Karpas-422 (cell line): ENCODE measurements at places on chromosomes 7 and 10. TPM values are rescaled to one million over a fixed set of nuclear protein-coding genes. Genes with fewer than 3 reads are reported as not detected.

GRCh38 chr10:52688899-52689298 lies 83.7 kb downstream of the MBL2 start:
- H3K27me3 ChIP-seq, result no peaks in the 10 kb centered on the region
- no peaks in the 10 kb centered on the region for H3K4me1 ChIP-seq
- DNase-seq, result no peak
- no peak overlapping the region for H3K4me3 ChIP-seq

GRCh38 chr7:92880212-92881090 lies 44.1 kb upstream of the CDK6 start:
- no peak overlapping the region for H3K27ac ChIP-seq
- H3K4me3 ChIP-seq, result no peak overlapping the region
- peak; percentile 58 for DNase-seq
- no peaks in the 10 kb centered on the region for H3K27me3 ChIP-seq
- no peaks in the 10 kb centered on the region for H3K4me1 ChIP-seq
- H3K36me3 ChIP-seq, result no peaks in the 10 kb centered on the region

- H3K27ac ChIP-seq, result no peak overlapping the region
- no peaks in the 10 kb centered on the region for H3K27me3 ChIP-seq
- no peak overlapping the region for H3K4me3 ChIP-seq
Observed at GRCh38 chr10:74328388-74328787, 177.4 kb downstream of the ADK start.

DNA sequence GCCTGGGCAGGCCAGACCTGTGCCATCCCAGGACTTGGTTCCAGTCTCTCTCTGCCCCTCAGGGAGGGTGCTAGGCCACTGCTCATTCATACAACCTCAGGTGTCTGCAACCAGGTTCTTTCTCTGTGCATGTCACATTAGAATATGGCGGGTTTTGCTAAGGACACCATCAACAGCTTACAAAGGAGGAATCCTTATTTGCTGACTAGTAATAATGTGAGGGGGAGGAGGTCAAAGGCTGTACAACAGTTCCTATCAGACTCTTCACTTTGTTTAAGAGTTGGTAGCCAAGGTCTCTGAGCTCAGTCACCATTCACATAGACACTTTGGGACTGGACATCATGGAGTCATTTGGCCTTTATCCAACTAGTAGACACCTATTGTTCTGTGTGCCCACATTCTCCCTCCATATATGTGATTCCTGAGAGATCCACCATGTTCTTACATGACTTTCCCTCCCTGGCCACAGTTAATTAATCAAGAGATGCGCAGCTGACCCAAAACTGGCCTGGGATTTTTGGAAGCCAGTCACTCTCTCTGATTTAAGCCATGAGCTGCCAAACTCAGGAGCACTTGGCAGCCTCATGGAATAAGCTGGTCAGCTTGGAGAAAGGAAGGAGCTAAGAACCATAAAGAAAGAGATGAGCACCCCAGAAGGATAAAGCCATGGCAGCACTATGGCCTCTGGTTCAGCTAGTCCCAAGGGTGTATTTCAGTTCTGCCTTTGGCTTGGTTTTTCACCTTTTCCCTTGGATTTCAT lies 51.2 kb downstream of the DPCD start:
- H3K36me3 ChIP-seq, result peaks cover 3% of the 10 kb centered on the region; the same call in 1 of the 2 replicates
- no peaks in the 10 kb centered on the region for H3K4me1 ChIP-seq
- no peak for DNase-seq
- no peak overlapping the region for H3K4me3 ChIP-seq
- H3K27ac ChIP-seq, result no peak overlapping the region

GRCh38 chr7:23593706-23594105 lies 3.5 kb upstream of the CCDC126 start:
- no peaks in the 10 kb centered on the region for H3K36me3 ChIP-seq
- peaks cover 46% of the 10 kb centered on the region for H3K4me1 ChIP-seq

GRCh38 chr7:15801041-15801440 lies 114.6 kb upstream of the MEOX2 start:
- no peaks in the 10 kb centered on the region for H3K36me3 ChIP-seq
- no peak for DNase-seq
- no peak overlapping the region for H3K4me3 ChIP-seq
- no peaks in the 10 kb centered on the region for H3K27me3 ChIP-seq
- no peak overlapping the region for H3K27ac ChIP-seq

DNA sequence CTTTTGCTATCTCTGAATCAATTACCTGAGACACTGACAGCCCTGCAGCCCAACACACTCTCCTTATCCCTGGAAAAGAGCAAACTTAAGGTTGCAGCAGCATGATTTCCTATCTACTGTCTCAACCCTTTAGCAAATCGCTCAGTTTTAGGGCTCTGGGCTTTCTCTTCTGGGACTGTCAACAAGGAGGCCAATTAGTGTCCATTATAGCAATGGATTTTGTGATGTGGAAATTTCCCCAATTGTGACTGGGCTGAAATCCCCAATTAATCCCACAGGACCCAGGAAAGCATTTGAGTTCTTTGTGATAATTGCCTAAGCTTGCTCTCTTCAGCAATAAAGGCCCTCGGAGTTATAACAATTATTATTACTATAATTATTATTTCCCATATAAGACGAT lies 197.0 kb downstream of the ZNF438 start:
- H3K4me1 ChIP-seq, result no peaks in the 10 kb centered on the region
- no peaks in the 10 kb centered on the region for H3K27me3 ChIP-seq
- H3K36me3 ChIP-seq, result no peaks in the 10 kb centered on the region
- no peak overlapping the region for H3K4me3 ChIP-seq
- no peak for DNase-seq

DNA sequence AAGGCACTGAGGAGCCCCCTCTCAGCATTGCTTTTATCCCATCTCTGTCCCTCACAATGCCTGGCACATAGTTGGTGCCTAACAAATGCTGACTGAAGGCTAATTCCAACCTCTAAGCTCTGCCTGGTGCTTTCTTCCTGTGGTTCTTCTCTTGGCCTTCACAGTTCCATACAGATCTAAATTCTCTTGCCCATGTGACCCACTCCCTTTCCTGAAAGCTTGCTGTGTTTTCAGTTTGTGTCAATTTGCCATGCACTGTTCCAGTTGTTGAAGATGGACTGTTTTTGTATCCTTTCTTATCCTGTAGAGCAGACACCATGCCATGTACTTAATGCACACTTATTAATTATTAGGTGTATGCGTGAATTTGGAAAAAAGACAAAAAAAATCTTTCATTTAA lies 9.2 kb downstream of the TBXAS1 start:
- DNase-seq, result peak; percentile 9
- no peaks in the 10 kb centered on the region for H3K27me3 ChIP-seq
- H3K4me3 ChIP-seq, result no peak overlapping the region
- no peaks in the 10 kb centered on the region for H3K4me1 ChIP-seq
- no peaks in the 10 kb centered on the region for H3K36me3 ChIP-seq

- no peak overlapping the region for H3K27ac ChIP-seq
- H3K4me3 ChIP-seq, result no peak overlapping the region
- H3K36me3 ChIP-seq, result no peaks in the 10 kb centered on the region
- DNase-seq, result no peak
- H3K4me1 ChIP-seq, result peaks cover 16% of the 10 kb centered on the region
Observed at GRCh38 chr7:94406696-94407095, 12.0 kb downstream of the COL1A2 start.

- H3K4me1 ChIP-seq, result no peaks in the 10 kb centered on the region
- no peak overlapping the region for H3K4me3 ChIP-seq
- H3K36me3 ChIP-seq, result no peaks in the 10 kb centered on the region
- H3K27ac ChIP-seq, result no peak overlapping the region
- H3K27me3 ChIP-seq, result no peaks in the 10 kb centered on the region
Observed at GRCh38 chr7:115914951-115915350, 115.6 kb downstream of the TFEC start.

GRCh38 chr7:15647309-15647708 lies 39.2 kb downstream of the MEOX2 start:
- no peak overlapping the region for H3K27ac ChIP-seq
- no peak for DNase-seq
- H3K4me3 ChIP-seq, result no peak overlapping the region
- no peaks in the 10 kb centered on the region for H3K27me3 ChIP-seq

DNA sequence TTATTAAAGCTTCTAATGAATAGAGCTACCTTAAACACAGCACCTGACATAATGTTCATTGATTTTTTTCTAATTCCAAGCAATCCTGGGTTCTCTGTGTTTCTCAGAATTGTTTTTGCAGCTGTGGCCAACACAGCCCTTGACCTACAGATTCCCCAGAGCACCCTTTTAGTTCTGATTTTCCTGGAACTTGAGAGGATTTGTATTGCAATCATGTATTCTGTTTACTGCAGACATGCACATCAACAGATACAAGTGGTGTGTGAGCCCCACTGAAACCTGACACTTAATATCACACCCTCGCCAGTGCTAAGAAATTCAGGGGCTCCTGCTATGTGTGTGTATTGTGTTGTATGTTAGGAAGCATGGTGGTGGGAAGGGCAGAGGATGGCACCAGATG lies 344.2 kb upstream of the POM121L12 start:
- H3K27me3 ChIP-seq, result no peaks in the 10 kb centered on the region
- H3K4me3 ChIP-seq, result no peak overlapping the region
- no peak for DNase-seq
- no peaks in the 10 kb centered on the region for H3K4me1 ChIP-seq
- no peak overlapping the region for H3K27ac ChIP-seq
- no peaks in the 10 kb centered on the region for H3K36me3 ChIP-seq

DNA sequence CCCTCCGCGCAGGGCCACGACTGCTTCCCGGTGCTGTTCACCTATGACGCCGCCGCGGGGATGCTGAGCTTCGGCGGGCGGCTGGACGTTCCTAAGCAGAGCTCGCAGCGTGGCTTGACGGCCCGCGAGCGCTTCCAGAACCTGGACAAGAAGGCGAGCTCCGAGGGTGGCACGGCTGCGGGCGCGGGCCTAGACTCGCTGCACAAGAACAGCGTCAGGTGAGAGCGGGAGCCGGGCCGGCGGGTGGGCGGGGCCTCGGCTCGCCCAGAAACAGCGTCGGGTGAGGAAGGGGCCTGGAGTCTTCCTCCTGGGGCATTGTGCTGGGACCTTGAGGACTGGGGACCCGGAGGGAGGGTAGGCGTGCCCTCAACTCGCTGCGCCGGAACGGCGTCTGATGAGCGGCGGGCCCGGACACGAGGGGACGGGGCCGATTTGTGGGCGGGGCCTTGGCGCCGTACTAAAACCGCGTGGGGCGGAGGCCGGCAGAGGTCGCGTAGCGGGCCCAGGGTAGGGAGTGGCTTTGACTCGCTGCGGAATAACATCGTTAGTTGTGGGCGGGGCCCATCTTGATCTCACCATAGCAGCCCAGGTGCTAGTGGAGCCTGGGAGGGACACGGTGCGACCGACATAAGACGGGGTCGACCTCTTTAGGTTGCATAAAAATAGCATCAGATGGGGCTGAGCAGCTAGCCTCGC lies 15.6 kb downstream of the PDAP1 start:
- no peaks in the 10 kb centered on the region for H3K27me3 ChIP-seq
- H3K27ac ChIP-seq, result no peak overlapping the region
- H3K4me1 ChIP-seq, result no peaks in the 10 kb centered on the region; the same call in 1 of the 2 replicates
- H3K36me3 ChIP-seq, result peaks cover 23% of the 10 kb centered on the region
- DNase-seq, result peak; percentile 67

- no peaks in the 10 kb centered on the region for H3K36me3 ChIP-seq
- H3K4me1 ChIP-seq, result no peaks in the 10 kb centered on the region
- DNase-seq, result no peak
- no peak overlapping the region for H3K4me3 ChIP-seq
- H3K27me3 ChIP-seq, result no peaks in the 10 kb centered on the region
Observed at GRCh38 chr7:15602236-15602635, 40.4 kb upstream of the AGMO start.

- no peaks in the 10 kb centered on the region for H3K36me3 ChIP-seq
- no peak overlapping the region for H3K27ac ChIP-seq
- H3K27me3 ChIP-seq, result no peaks in the 10 kb centered on the region
- no peak overlapping the region for H3K4me3 ChIP-seq
- DNase-seq, result no peak
- no peaks in the 10 kb centered on the region for H3K4me1 ChIP-seq
Observed at GRCh38 chr10:78342827-78343653, 309.4 kb downstream of the RPS24 start.

DNA sequence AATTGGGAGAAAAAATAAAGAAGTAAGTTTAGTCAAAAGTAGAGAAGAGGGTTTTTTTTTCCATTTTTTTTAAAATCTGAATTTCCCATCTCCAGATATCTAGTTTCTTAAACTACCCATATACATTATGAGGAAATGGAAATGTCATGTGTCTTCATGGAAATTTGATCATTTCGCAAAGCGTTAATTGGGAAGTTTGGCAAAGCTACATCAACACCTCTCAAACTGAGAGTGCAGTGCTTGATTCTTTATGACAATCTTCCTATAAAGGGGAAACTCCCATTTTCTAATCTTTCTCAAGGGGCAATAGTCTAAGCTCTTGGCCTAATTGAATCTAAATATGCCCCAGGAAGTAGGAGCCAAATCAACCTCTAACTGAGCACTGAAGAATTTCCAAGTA lies 110.4 kb upstream of the INHBA start:
- H3K27ac ChIP-seq, result no peak overlapping the region
- no peaks in the 10 kb centered on the region for H3K36me3 ChIP-seq
- H3K4me3 ChIP-seq, result no peak overlapping the region
- no peaks in the 10 kb centered on the region for H3K4me1 ChIP-seq

- H3K36me3 ChIP-seq, result no peaks in the 10 kb centered on the region
- no peak for DNase-seq
- H3K27ac ChIP-seq, result no peak overlapping the region
- H3K27me3 ChIP-seq, result 0 out of 2 replicates have a peak, but pooled peaks cover 2% of the 10 kb centered on the region
- no peaks in the 10 kb centered on the region for H3K4me1 ChIP-seq
Observed at GRCh38 chr10:70809011-70809611, 6.6 kb upstream of the SGPL1 start.

DNA sequence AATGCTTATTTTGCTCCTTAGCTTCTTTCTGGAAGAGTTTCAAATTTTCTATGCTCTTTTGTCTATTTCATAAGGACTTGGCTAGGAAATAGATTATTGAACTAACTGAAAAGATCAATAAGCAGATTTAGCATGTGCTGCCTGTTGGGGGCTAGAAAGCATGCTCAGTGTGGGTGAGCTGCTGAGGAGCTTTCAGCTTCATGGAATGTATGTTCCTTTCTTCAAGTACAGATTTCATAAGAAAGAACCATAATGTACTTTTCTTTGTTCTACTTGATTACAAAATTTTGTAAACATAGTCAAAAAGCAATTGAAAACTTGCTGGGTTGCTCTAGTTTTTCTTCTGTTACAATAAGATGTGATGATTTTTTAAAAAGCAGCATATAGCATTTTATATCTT lies 73.8 kb downstream of the TAF3 start:
- no peak for DNase-seq
- H3K27me3 ChIP-seq, result no peaks in the 10 kb centered on the region; the same call in 1 of the 2 replicates
- no peak overlapping the region for H3K27ac ChIP-seq
- H3K4me1 ChIP-seq, result no peaks in the 10 kb centered on the region
- H3K4me3 ChIP-seq, result no peak overlapping the region
- H3K36me3 ChIP-seq, result no peaks in the 10 kb centered on the region

Gene VWDE
- not detected in 2 replicates for total RNA-seq

Gene ZNF22
- 34.9 and 53.2 TPM in 2 replicates for total RNA-seq

Gene RAPGEF5
- total RNA-seq, result 80.1 and 81.6 TPM in 2 replicates

Gene MBL2
- not detected in 2 replicates for total RNA-seq

Gene CFAP69
- 0.32 and 3.5 TPM in 2 replicates for total RNA-seq

Gene CDC14C
- not detected in 2 replicates for total RNA-seq

Gene WEE2
- 0.04 TPM in 1 of 2 replicates, not detected in the other for total RNA-seq

Gene COL17A1
- not detected in 2 replicates for total RNA-seq

Gene SUGCT
- total RNA-seq, result 0.14 and 0.48 TPM in 2 replicates

Gene EN2
- total RNA-seq, result not detected in 2 replicates

Gene TPK1
- 2.8 and 11.5 TPM in 2 replicates for total RNA-seq

Gene PLXNA4
- total RNA-seq, result 0.29 and 0.48 TPM in 2 replicates

Gene ATP6V0A4
- total RNA-seq, result not detected in 2 replicates

Gene SFTPA1
- not detected in 2 replicates for total RNA-seq

Gene INSYN2A
- not detected in 2 replicates for total RNA-seq
